Activated CD4-positive, alpha-beta memory T cell treated with anti-CD3 and anti-CD28 coated beads for 36 hours (primary cell): ENCODE measurements at places on chromosomes 2 and 18.

DNA sequence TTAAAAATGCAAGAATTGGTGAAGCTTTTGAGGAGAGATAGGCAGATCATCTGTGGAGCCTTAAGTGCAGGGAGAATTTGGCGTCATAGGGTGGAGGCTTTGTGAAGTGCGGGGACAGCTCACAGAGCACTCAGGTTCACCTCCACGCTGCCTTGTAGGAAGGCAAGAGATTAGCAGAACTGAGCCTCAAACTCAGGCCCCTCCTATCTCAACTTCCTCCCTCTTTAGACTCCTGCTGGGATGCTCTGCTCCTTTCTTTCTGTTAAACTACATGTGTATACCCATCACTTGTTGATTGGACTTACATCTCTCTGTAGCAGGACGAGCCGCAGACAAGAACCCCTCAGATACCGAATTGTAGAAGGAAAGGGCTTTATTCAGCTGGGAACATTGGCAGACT, 422.2 kb downstream of the SETBP1 start:
- no peak for DNase-seq

- DNase-seq = no peak
These were observed 38.2 kb upstream of the RAB27B start for GRCh38 chr18:54790109-54790508.

GRCh38 chr2:138564586-138565229, 63.1 kb downstream of the SPOPL start:
- no peak for DNase-seq

DNA sequence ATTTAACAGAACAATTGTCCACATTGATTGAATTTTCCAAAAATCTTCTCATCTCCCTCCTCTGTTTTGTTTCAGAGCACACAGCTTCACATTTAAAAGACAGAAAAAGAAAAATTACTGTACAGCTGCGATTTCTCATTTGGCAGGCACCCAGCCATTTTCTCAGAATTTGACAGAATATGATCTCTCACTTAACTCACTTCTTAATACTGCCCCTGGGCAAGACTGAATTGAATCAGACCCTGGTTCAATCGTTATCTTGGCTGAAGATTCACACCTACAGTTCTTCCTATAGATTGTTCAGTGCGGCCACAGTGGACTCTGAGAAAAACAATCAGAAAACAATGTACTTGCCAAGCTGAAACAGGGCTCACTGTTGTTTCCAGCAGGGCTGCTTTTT, 90.2 kb upstream of the LHCGR start:
- DNase-seq = no peak

GRCh38 chr18:55477860-55478581, 110.0 kb downstream of the TCF4 start:
- DNase-seq = no peak

DNA sequence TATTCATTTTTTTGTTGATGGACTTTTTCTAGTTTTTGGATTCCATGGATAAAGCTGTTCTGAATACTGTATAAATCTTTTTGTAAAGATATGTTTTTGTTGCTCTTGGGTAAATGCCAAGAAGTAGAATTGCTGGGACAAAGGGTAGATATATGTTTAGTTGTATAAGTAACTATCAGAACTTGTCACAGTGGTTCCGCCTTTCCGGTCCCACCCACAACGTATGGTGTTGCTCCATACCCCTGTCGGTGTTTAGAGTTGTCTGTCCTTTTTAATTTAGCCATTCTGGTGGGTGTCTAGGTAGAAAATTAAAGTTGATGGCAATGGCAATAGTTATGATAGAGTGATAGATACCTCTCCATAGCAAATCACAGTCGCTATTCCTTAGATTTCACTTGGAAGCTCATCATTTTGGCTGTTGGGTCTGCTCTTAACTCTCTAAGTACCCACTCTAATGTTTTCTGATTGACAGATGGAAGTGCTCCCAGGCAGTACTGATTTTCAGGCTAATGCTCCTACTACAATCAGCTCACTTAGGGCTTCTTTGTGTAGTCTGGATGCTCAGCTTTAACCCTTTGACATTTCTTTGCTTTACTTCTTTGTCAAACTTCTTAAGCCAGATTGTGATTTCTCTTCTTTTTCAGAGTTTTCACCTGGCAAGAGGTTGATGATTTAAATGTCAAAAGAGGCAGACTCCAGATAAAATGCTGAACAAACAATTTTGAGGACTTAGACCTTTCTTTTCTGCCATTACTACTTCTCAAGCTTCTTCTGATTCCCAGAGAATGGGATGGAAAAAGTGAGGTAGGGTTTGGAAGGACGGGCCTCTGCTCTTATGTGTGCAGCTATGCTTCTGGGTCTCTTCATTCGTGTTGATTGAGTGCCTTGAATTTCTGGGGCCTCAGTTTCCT, 156.4 kb downstream of the AQP4 start:
- DNase-seq = no peak

- no peak for DNase-seq
These were observed 144.2 kb downstream of the ALK start for GRCh38 chr2:29777161-29777560.
